ENCODE measurements at places on chromosomes 5 and 9.

GRCh38 chr5:4348423-4348822 lies 752.8 kb downstream of the IRX1 start:
- DNase-seq: no peak

GRCh38 chr5:181050016-181050415 lies 9.9 kb downstream of the BTNL9 start:
- DNase-seq: no peak

DNA sequence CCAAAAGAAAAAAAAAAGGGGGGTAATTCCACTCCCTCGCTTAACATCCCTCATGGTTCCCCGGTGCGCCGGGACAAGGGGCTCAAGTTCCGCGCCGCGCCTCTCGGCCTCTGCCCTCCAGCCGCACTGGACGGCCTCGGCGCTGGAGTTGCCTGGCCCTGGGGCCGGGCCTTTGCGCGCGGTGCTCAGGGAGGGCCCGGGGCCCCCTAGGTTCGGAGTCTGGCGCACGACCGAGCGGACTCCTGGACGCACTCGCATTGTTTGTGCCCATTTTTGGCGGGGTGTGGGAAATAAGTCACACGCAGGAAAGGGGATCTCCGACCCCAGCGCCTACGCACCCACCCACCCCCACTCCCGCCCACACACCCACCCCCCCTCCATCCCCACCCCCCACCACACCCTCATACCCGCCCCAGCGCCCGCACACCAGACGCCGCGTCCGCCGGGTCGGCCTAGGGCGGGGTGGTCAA lies 381 bp downstream of the MED22 start:
- no peak for DNase-seq

DNA sequence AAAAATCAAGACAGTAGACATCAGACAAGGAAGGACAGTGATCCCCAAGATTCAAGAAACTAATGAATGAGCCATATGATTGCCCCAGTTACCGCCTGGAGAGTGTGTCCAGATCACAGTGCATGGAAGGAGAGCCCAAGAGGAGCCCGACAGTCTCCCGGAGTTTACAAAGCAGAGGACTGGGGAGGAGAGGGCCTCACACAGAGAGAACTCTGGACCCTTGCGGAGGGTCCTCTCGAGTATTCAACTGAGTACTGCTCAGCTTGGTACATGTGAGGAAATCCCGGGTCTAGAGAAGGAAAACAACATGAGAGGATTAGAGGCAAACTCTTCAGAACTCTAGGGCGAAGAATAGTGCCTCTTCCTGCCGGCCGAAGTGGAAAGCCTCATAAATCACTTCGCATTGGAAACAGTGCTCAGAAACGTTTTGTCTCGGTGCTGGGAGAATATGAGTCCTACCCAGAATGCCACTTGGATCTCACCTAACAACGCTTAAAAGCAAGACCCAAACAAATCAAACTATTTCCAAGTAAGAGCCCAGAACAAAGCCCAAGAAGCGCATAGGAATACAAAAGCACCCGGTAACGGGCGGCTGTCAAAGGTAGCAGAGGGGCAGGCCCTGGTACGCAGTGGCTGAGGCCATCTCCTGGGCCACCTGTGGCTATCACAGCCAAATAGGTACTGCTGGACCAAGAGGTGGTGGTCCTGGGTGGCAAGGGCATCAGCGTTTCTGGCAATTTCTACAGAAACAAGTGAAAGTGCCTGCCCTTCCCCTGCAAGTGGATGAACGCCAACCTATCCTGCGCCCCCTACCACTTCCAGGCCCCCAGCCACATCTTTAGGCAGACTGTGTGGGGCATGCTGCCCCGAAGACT lies 36.0 kb downstream of the FAM78A start:
- DNase-seq: no peak

DNA sequence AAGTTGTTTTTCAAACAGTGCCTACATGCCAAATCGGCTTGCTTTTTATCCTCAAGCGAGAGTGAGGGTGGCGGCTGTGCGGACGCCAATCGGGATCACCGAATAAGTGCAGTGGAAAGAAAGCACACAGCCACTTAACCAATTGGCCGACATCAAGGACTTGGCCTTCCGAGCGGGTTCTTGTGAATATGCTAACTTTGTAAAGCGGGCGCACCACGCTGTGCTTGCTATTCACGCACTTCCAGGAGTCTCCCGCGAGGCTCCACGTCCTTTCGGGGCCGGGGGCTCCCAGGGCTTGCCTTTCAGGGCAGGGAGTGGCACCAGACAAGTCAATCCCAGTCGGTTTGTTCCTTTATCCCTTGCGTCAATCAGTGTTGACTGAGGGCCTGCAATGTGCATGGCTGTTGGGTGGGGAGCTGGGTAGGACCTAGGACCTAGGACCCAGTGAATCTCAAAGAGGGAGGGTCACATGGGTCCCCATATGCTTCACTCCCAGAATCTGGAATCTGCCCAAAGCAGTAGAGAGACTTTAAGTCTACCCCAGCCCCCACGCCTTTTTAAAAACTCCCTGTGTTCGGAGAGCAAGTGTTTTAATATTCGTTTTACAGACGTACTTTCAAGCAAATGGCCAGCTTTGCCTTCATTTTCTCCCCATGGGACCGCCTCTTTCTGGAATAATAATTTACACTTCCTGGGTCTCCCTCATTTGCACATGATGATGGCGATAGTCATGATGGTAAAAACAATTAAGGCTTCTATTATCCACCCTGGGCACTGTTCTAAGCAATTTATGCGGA lies 2.0 kb upstream of the GCNT4 start:
- DNase-seq: no peak

- DNase-seq: no peak
Observed at GRCh38 chr5:65262096-65262495, 219.6 kb downstream of the ADAMTS6 start.

DNA sequence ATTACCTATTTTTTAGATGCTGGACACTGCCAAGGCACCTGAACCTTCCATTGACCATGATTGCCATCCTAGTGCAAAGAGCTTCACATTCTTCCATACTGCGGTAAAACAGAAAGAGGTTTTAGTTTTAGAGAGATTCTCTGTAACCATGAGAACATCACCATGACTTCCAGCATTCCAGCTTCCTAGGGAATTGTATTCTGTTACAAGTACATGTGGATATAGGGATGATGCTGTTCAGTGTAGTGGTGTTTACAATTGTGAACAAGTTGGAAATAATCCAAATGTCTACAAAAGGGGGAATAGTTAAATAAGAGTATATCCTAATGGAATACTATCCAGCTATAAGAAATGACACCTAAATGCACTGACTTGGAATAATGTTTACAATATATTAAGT lies 22.4 kb downstream of the NIPSNAP3B start:
- DNase-seq: no peak

DNA sequence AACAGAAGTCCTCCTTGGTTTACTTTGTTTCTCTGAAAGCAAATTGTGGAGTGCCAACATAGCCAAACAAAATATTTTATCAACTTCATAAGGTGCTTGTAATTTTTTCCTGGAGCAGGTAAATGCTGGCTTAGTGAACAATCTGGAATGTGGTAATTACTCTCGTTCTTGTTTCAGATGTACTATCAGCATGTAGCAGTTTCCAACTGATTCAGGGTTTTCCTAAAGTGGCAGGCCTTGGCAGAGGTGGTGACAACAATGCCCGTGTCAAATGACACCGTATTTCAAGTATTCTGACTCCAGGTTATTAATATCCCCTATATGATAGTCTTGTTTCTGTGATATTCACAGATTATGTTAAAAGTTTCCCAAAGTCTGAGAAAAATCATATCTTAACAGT lies 1.2 kb downstream of the C9orf72 start:
- DNase-seq: no peak

DNA sequence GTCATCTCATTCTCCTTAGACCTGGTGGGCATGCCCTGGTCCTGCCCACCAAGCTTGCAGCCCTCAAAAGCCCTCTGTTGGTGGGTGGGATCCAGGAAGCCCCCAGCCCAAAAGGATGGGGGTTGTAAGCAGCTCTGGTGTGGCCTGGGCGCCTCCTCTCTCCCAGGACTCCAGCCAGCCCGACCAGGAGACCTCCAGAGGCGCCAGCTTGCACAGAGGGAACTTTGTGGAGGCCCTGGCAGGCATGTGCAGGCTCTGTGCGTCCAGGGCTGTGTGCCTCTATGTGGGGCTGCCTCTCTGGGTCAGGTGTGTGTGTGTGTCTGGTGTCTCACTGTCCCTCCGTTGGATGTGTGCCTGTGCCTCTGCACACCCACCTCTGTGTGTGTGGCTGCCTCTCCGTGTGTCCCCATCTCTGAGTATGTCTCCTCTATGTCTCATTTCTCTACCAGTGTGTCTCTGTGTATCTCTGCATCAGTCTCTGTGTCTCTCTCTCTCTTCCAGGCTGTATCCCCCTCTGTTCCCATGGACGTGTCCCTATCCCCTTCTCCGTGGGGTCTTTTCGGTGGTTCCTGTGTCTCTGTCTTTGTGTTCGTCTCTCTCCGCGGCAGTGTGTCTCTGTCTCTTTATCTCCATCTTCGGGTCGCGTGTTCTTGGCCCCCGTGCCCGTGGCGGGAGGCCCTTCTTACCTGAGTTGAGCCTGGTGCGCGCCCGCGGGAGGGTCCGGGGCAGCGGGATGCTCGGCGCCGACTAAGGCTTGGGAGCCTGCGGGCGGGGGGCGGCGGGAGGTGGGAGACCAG lies 501 bp downstream of the ENHO start:
- no peak for DNase-seq

- DNase-seq: no peak
Observed at GRCh38 chr9:93164085-93164484, 19.9 kb upstream of the WNK2 start.

Measured in GF-D8 (cell line).